Left forelimb (tissue), 1 donor: ENCODE measurements at places on chromosomes 5 and 9.

- DNase-seq = no peak
Observed at GRCh38 chr9:133882849-133883755, 109.0 kb downstream of the VAV2 start.

- DNase-seq = no peak
Observed at GRCh38 chr9:83526901-83527300, 11.3 kb downstream of the FRMD3 start.

DNA sequence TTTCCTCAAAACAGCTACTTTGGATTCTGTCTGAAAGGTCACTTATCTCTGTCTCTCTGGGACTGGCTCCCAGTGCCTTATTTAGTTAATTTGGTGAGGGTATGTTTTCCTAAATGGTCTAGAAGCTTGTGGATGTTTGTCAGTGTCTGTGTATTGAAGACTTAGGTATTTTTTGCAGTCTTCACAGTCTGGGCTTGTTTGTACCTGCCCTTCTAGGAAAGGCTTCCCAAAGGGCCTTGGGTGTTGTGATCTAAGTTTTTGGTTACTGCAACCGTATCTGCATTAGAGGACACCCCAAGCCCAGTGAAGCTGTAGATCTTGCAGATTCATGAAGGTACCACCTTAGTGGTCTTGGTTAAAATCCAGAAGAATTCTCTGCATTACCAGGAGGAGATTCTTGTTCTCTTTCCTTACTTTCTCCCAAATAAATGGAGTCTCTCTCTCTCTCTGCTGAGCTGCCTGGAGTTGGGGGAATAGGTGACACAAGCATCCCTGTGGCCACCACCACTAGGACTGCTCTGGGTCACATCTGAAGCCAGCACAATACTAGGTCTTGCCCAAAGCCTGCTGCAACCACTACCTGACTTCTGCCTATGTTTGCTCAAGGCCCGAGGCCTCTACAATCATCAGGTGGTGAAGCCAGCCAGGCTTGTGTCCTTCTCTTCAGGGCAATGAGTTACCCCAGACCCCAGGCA, 17.8 kb upstream of the CCNB1 start:
- DNase-seq = no peak

GRCh38 chr9:135134268-135135022, 47.0 kb downstream of the OLFM1 start:
- no peak for DNase-seq

- DNase-seq = no peak
Observed at GRCh38 chr5:30596495-30597064, 596.9 kb upstream of the CDH6 start.

- no peak for DNase-seq
Observed at GRCh38 chr9:75462866-75463265, 374.6 kb downstream of the OSTF1 start.

GRCh38 chr5:33793276-33793675, 98.5 kb downstream of the ADAMTS12 start:
- no peak for DNase-seq

GRCh38 chr9:68983522-68984424, 30.1 kb downstream of the PRKACG start:
- DNase-seq = no peak

DNA sequence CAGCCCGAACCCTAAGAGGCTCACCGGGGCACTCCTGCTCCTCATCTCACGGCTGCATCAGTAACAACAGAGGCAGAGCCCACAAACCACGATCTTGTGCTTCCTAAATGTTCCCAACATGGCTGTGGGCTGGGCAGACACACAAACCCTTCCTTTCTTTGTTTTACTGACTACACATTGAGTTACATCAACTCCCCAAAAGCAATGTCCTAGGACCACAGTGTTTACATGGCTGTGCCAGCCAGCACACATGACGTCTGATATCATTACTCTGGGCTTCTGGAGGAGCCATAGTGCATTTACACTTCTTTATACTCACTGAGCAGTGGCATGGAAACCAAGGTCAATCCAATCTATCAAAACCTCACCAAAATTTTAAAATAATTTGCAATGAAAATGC, 101.4 kb downstream of the LHFPL2 start:
- no peak for DNase-seq

DNA sequence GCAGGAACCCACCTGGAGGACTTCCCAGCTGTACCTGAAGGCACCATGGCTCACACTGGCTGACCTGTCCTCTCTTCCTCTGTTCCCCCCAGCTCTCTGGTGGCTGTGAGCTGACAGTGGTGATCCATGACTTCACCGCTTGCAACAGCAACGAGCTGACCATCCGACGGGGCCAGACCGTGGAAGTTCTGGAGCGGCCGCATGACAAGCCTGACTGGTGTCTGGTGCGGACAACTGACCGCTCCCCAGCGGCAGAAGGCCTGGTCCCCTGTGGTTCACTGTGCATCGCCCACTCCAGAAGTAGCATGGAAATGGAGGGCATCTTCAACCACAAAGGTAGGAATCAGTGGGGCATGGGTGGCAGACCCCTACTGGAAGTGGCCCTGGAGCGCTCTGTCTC, 161.9 kb upstream of the OTULINL start:
- DNase-seq = no peak

DNA sequence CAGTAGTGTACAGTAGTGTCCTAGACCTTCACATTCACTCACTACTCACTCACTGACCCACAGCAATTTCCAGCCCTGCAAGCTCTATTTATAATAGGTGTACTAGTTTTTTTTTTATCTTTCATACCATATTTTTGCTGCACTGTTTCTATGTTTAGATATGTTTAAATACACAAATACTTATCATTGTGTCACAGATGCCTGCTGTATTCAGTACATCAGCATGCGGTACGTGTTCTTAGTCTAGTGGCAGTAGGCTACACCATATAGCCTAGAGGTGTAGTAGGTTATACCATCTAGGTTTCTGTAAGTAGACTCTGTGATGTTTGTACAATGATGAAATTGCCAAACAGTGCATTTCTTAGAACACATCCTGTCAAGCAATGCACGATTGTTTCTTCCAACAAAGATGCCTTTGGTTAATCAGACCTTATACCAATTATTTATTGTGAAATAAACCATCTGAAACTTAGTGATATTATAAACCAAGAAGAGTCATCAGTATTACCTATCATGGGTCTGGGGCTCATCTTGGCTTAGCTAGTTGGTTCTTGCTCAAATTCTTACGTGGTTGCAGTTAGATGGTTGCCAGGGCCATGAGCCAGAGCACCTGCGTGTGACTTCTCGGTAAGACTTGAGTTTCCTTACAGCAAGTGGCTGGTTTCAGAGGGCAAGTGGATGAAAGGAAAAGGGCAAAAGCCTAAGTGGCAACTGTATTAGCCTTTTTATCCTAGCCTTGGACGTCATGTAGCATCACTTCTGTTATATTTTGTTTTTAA, 41.1 kb downstream of the ERBIN start:
- DNase-seq = no peak

DNA sequence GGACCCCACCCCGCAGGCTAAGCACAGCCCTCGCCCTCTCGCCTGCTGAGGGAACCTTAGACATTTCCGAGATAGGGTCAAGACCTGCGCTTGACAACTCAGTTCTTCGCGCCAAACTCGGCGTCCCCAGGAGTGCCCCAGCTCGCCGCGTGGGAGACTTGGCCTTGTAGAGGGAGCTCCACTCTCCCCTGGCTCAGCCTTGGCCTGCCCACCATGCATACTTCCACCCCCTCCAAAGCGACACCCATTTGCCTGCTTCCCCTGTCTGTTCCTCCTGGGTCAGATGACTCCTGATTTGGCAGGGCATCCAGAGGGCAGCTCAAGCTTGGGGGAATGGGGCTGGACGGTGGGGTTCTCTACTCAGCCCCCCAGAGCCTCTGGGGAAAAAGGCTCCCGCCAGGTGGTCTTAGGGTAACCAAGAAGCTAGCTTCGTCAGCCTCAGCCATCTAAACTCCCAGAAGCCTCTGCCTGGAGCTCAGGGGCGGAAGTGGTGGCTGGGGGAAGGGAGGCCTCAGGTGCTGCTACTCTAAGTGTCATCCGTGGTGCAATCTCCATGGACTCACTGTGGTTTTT, 560 bp downstream of the DOCK2 start:
- no peak for DNase-seq

DNA sequence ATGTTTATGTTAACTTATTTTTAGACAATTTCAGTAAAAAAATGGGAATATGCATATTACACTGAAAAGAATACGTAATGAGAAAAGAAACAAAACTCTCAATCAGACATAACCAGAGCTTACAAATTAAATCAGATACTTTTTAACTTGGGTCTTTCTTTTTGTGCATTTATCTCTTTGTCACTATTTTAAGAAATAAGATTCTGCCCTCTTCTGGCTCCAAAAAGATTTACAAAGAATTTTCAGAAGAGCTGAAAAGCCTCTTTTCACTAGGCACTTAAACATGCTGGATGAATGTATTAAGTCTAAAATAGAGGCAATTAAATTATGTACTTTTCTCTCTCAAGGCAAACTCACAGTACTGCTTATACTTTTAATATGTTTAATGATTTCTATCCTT, 55.5 kb downstream of the CEP120 start:
- no peak for DNase-seq

DNA sequence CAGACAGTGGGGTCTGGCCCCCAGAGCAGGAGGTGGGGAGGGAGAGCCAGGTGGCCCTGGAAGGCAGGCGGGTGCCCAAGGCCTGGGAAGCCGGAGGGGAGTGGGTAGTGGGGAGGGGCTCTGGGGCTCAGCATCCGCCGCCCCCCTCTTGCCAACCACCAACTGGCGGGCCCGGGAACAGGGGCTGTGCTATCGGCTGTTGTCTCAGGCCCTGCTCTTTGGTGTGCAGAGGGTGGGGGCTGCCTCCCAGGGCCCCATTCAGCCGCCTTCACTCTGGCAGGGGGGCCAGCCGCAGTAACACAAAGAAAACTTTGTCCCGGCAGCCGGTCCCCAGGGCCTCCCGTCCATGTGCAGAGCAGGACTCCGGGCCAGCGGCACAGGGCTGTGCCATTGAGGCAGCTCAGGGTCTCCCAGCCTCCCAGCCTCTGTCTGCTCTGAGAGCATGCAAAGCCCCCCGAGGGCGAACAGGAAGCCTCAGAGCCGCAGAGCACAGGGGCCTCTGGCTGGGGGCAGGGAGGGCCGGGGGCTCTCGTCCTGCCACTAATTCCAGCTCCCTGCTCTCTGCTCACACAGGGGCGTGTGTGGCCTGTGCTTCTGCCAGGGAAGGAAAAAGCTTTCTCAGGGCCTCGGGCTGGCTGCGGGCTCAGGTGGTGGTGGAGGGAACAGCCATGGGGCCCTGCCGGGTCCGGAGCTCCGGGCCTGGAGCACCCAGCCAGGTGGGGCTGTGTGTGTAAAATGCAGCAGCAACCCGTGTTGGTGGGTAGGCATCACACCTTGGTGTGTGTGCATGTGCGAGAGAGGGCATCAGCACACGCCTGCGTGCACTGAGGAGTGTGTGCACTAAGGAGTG, 54.2 kb upstream of the NOTCH1 start:
- no peak for DNase-seq

- no peak for DNase-seq
Observed at GRCh38 chr5:76144513-76145274, 61.5 kb downstream of the SV2C start.

DNA sequence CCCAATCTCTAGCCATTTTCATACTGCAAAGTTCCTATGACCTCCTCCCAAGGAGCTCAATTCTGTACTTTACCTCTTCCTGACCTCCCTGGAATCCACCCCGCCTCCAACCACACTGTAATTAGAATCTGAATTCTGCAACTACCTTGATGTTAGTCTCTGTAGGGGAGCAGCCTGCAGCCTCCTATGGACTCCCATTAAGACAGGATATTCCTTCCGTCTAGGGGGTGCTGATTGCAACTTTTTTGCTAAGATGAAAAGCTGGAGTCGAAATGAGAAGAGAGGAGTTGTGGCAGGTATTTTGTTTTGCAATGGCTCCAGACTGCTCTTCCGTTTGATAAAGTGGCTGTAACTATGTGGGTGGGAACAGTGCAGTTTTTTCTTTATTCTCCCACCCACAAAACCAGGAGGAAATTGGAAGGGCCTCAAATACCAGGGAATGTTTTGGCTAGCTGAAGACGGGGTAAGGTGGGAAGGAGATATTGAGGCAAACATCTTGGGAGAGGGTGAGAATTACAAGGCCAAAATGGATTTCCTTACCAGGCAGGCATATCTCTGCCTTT, 23.8 kb downstream of the ANXA2R start:
- no peak for DNase-seq

DNA sequence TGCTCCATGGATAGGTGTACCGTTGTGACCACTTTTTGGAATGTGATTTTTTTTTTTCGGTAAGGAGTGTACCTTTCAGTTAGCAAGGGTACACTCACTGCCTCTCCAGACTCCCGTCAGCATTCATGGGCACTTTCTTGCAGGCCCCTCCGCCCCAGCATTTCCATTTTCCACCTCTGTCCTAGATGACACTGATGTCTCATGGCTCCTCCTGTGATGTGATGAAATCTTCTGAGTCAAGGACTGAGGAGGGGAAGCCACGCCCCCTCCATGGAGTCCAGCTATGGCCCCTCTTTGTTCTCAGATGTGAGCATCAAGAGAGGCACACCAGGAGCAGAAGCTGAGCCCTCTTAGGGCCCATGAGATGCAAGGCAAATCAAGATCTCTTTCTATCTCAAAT, 61.8 kb downstream of the CTSL start:
- no peak for DNase-seq

DNA sequence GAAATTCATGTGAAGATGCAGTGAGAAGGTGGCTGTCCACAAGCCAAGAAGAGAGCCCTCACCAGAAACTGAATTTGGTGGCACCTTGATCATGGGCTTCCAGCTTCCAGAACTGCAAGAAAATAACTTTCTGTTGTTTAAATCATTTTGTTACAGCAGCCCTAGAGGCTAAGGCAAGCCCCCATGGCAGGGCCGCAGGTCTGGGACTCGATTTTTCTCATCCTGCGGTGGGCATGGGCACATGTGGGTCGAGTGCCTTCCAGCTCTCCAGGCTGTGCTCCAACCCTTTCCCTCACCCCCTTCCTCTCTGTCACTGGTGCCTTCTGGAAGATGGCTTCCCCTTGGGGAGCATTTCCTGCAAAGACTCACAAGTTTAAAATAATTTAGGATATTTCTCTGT, 40.7 kb downstream of the AHRR start:
- DNase-seq = no peak

DNA sequence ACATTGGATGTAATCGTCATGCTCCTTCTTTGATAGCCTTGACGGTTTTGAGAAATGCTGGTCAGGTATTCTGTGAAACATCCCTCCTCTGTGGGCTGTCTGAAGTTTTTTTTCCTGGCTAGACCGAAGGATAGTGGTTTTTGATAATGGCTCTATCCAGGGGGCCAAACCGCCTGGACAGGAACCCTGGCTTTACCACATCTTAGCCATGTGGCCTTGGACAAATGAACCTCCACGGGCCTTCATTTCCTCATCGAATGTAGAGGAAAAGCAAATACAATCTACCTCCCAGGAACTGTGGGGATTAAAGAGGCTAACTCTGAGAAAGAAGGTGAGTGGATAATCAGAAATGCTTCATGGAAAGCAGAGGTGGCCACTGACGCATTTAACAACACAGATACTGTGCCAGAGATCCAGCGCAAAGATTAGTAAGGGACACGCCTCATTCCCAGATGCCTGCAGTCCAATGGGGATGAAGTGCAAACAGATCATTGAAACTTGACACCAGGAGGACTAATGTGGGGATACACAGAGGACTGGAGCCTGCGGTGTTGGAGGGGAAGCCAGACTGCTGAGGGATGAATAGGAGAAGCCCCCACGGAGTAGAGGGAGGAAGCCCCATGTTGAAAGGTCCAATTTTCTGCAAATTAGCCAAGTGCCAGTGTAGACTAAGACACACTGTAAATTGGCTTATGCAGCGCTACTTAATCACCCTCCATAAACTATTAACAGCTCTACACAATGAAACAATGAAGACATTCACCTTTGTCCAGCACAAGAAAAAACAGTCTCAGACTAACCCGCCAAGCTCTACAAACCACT, 41.6 kb downstream of the MYO10 start:
- no peak for DNase-seq
